SHP77 treated with DMSO at 0.1 percent for 48 hours (cell line): ENCODE measurements at places on chromosomes 3 and 15.

DNA sequence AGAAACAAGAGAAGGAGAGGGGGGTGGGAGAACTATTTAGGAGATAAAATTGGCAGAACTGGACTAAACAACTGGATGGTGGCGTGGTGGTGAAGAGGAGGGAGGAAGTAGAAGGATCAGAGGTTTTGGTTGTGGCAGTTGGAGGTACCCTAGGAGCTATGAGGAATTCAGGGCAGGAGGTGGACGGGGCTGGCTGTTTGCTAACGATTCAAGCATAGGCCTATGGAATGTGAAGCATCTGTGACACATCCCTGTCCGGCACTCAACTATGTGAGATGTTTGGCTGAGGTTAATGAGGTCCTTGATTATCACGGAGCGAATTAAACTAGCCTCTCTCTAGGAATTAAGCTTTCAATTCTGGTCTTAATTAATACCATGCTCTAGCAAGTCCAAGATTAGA lies 13.5 kb downstream of the TARS3 start:
- no peak for DNase-seq

DNA sequence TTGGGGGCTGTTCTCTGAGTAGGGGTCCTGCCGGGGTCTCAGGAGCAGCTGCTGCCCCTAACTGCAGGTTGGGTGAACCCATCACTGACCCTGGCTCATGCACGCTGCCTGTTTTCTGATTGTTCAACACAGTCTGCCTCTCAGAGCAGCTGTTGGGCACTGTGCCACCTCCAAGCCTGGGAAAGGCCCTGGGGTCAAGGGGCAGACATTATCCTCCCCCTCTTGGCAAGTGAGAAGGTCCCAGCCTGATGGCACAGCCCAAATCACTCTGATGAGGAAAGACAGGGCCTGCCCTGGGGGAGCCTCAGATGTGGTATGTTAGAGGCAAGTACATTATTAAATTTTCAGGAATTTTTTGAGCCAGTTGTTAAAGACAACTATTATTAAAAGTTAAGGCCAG lies 14.1 kb upstream of the GNAT1 start:
- DNase-seq, result no peak

- no peak for DNase-seq
Measured at GRCh38 chr3:141540531-141540930, 53.7 kb downstream of the RASA2 start.

DNA sequence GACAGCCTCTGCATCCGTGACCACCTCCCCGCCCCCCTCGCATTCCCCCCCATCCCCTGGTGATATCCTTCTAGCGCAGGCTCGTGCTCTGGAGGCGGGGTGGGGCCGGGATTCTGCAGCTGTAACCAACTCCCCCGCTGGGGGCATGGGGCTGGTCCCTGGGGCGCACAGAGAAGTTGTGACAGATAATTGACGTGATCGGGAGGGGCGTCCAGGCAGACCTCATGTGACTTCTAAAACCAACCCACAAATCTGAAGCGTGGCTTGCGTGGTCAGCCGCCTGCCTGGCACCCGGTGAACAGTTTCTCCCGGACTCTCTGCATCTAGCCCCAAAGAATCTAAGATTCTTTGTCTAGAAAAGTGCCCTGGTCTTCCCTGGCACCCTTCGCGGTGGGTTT lies 100.6 kb upstream of the IGF1R start:
- DNase-seq, result no peak

- DNase-seq, result peak; percentile 20
Measured at GRCh38 chr15:30824518-30825195, 79.1 kb upstream of the FAN1 start.

- DNase-seq, result no peak
Measured at GRCh38 chr3:5735896-5736295, 548.4 kb downstream of the EDEM1 start.

DNA sequence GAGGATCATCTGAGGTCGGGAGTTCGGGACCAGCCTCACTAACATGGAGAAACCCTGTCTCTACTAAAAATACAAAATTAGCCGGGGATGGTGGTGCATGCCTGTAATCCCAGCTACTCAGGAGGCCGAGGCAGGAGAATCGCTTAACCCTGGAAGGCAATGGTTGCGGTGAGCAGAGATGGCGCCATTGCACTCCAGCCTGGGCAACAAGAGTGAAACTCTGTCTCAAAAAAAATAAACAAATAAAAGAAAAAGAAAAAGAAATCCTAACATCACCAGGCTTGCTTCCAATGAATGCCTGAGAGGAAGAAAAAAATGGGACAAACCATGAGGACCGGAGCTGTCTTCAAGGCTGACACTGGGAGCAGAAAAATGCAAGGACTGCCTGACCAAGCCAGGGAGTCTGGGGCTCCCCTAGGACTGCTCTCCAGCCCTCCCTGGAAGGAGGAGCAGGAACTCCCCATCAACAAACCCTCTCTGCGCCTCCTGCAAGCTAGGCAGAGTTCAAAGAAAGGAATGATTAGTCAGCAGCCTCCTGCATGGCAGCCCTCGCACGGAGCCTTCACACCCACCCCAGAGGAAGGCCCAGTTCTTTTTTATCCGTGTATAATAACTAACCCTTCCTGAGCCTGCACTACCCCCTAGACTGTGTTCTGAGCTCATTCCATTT lies 55.4 kb downstream of the NUP210 start:
- no peak for DNase-seq

DNA sequence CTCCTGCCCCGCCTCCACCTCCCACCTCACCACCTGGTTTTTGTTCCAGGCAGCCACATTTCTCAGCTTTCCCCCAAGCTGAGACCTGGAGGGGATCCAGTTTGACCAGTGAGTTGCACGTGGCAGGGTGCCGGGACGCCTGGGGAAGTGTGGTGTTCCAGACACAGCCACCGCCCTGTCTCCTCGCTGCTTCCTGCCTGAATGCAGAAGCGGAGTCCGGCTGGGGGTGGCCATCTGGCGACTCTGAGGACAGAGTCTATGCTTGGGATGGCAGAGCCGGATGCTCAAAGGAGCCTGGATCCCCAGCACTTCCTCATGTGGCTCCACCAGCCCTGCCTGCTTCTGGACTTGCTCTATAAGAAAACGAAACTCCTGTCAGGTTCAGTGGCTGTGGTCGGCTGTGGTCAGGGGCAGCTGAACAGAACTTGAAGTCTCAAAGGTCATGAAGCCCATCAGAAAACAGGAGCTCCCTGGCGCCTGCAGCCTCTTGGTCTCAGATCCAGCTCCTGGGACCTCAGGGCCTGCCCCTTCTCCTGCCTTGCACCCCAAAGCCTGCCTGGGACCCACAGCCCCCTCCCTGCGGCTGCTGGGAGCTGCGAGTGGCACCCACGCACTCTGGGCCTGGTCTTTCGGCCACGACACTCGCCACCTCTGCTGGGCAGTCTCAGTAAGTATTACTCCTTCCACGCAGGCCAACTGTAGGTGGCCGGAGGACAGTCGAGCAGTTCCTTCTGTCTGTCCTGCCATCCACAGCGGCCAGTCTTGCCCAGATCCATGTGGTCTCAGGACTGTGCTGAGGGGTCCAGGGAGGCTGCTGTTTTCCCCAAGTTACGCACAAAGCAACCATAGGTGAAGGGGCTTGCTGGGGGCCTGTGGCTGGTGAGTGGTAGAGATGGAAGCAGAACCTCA lies 112.8 kb upstream of the MEF2A start:
- no peak for DNase-seq

GRCh38 chr3:124935794-124936542 lies 1.4 kb upstream of the MUC13 start:
- DNase-seq, result no peak

DNA sequence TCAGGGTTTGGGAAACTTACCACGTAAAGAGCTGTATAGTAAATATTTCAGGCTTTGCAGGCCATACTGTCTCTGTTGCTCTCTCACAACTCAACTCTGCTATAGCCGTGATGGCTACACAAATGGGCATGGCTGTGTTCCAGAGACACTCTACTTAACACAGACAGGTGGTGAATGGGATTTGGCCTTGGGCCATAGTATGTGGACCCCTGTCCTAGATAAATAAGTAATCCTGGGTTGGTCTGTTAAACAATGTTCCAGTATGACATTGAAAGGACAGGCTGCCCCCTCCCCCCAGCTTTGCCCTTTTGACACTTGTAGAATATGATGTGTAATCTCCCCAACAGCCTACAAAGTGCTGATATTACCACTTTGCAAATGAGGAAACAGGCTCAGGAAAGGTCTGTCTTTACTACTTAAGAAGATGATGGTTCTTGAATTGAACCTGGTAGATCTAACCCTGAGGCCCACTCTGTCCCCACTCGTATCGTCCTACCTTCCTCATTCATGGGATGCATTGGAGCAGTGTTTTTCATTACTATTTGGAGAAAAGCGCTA lies 38.4 kb downstream of the SLCO3A1 start:
- peak; percentile 9 for DNase-seq

GRCh38 chr3:151900460-151900859 lies 27.0 kb downstream of the SUCNR1 start:
- no peak for DNase-seq

GRCh38 chr3:178629430-178630178 lies 93.4 kb downstream of the KCNMB2 start:
- DNase-seq, result no peak

DNA sequence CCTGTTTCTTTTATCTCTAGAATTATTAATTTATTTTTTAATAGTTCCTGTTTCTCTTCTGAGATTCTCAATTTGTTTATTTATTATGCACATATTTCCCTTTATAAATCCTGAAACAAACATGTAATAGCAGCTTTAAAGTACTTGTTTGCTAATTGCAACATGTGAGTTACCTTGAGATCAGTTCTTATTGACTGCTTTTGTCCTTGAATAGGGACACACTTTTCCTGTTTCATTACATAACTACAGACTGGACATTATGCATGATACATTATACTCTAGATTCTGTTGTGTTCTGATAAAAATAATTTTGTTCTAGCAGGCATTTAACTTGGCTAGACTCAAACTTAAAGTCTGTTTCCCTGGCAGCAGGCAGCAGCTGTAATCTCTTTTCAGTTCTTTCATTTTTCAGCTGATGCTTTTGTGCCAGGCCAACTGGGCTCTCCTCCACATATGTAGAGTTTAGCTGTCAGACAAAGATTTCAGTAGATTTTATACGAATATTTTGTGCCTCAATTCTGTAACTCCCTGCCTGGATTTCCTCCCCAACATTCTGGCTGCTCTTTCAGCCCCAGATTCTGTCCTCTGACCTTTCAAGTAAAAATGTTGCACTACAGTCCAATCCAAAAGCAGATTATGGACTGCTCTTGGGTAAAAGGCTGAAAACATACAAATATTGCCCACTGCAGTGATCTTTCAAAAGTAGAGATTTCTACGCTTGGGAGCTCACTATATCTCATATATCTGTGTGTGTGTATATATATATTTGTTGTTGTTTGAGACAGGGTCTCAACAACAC lies 41.9 kb downstream of the PCOLCE2 start:
- no peak for DNase-seq

GRCh38 chr3:124435467-124435866 lies 294.8 kb upstream of the UMPS start:
- DNase-seq, result no peak

- no peak for DNase-seq
Measured at GRCh38 chr3:76698136-76698706, 341.7 kb upstream of the ROBO2 start.

DNA sequence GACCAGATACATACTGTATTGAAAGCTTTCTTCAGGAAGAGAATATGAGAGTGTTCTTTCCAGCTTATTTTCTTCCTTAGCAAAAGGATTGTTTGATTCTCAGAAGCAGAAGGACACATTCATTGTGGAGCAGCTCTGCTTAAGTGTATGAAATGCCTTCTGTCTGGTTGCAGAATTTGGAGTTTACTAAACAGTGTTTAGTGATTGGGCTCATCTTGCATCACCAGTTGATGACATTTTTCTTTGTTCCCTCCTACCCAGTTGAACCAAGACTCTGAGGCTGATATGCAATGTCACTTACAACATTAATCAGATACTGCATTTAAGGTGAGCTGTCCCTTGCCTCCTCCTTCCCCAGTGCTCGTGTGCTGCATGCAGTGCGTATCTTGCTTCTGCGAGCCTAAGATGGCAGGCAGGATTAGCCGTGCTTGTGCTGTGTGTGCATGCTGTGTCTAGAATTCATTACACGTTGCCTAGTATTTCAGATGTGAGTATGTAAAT lies 18.4 kb downstream of the ZBTB38 start:
- DNase-seq, result peak; percentile 35

DNA sequence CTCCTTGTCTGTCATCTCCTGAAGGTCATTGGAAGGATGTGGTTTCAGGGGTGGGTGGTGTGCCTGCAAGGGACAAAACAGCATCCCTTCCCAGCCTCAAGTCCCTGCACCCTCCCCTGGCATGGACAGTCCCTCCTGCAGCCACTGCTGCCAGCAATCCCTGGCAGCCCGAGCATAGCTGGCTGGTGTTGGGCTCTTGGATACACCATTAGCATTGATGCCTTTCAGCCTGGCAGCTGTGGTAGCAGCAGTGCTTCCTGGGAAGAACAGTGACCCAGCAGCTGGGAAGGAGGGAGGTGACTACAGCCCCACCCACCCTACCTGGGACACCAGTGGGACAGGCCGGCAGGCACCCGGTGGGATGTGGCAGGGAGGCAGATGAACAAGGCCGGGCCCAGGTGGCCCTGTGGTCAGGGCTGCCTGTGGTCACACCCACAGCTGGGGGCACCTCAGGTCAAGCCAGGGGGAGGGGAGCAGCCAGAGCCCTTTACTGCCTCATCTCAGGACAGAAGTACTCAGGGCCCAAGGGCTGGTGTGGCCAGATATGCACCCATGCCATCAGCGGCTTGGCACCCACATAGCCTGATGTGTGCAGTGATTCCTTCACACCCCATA lies 32.9 kb upstream of the TMEM115 start:
- DNase-seq, result no peak

DNA sequence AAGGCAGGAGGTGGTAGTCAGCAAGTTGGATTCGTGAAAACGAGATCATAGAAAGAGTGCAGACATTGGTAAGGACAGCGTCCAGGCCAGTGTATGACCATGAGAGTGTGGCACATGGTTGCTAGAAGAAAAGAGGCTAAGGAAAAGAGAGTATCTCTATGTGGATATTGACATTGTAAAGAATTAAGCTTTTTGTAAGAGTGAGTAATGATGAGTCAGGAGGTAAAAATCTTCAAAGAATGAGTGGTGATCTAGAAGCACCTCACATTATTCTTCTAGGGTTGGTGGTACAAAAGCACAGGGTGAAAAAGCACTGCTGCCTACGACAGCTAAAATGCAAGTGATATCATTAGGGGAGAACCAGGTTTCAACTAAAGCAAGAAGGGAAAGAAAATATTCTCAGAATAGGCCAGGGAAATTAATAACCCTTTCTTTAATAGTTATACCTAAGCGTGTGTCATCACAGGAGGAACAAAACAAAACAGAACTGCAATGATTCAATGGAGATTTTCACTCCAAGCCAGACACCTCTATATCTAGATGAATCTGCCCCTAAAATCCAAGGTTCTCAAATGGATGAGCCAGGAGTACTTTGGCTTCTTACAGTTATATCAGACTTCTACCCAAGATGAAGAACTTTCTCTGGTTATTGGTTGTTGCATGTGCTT lies 884.7 kb downstream of the NAALADL2 start:
- DNase-seq, result no peak

- no peak for DNase-seq
Measured at GRCh38 chr15:33028495-33028894, 166.0 kb downstream of the FMN1 start.

- no peak for DNase-seq
Measured at GRCh38 chr3:20236603-20237002, 50.6 kb upstream of the SGO1 start.
